T follicular helper cell (primary cell): ENCODE measurements at places on chromosomes 5 and 9.

DNA sequence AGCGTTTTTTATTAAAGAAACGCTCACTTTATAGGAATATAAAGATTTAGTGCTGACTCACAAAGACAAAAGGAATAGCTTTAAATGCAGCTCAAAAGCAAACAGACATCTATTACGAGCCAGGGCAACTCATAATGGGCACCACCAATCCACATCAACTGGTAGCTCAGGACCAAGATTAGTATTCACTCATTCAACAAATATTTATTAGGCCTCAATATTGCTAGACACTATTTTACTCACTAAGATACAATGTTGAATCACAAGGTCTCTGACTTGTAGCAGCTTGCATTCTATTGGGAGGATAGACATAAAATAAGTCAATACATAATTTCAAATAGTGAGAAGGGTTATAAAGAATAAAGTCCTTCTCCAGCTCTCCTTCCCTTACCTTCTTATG, 8.0 kb upstream of the MAN2A1 start:
- no peak for DNase-seq

DNA sequence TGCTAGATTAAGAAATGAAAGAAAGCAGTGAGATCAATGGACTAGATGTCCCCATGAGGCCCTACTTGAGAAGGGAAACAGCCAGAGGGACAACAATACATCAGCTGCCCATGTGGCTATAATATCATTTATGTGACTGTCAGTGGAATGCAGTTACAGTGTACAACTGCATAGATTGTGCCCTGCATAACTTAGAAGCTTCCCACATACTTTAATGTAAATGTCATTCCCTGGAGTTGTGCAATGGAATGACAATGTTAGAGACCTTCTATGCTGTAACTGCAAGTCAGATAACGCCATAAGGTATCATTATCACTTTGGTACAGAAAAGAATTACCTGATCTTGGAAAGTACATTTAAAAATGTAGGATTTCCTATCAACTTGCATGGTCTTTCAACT, 67.4 kb downstream of the FBN2 start:
- no peak for DNase-seq

GRCh38 chr9:108083796-108084352, 594.3 kb upstream of the KLF4 start:
- no peak for DNase-seq

DNA sequence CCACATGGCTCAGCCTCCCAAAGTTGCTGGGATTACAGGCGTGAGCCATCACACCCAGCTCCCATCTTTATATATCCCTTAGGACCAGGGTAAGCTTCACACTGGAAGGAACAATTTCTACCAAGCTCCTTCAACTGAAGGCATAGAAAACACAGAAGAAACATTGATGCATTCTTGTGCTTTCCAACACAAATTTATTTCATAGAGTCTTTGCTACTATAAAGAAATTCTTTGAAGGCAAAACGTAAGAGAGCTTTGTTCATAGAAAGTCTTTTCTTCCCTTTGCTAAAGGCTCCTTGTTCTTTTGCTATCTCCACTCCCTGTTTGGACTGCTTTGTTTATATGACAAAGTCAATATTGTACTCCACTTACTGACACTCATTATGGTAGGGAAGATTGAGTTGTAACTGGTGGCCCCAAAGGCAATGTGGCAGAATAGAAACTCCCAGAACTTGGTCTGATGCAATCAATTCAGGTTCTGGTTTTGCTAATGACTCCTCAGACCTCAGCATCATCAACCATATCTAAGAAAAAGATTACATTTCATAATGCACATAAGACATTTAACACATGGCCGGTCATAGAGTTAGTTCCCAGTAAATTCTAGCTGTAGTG, 97.4 kb upstream of the CLINT1 start:
- no peak for DNase-seq

- DNase-seq, result no peak
These were observed 83.0 kb upstream of the GNA14 start for GRCh38 chr9:77731008-77731698.

- DNase-seq, result no peak
These were observed 64.6 kb upstream of the PLPP1 start for GRCh38 chr5:55599148-55600050.

- no peak for DNase-seq
These were observed 20.1 kb downstream of the SREK1 start for GRCh38 chr5:66164044-66164790.

DNA sequence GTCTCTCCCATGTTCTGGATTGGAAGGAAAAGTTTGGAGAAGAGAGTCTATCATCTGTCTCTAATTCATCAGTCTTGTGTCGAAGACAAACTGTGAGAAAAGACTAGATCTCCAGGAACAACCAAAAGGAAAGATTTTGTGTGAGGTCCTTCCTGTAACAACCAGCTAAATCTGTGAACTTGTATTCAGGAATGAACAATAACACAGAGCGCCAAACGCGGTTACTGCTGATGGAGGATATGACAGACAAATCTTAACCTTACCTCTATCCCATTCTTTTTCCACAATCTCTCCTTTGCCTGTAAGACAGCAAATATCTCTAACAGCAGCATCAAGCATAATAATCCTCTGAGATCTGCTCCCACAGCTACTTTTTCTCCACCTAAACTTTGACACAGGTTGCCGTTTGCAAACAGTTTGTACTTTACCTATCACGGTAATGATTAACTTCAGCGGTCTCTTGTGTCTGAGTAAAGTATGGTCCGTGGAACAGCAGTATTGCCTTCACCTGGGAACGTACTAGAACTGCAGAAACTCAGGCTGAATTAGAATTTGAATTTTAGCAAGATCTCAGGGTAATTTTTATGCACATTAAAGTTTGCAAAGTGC, 387.6 kb downstream of the ELAVL2 start:
- no peak for DNase-seq

DNA sequence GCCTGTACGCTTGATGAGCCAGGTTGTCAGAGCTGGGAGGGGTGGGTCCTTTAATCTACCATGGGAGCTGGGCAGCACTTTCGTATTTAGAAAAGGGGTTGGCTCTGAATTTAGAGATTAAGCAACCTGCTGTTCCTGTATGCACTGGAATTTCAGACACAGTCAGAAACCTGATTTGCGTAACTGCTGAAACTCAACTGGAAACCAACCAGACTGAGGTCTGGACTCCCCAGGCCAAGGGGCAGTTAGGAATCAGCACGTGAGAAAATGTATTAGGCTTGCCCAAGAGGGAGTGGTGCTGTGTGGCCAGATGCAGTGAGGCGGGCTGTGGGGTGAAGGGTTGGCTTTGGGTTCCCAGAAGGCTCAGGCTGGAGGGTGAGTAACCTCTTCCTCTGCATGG, 235.0 kb downstream of the GOLPH3 start:
- no peak for DNase-seq

GRCh38 chr5:7394889-7395431, 978 bp upstream of the ADCY2 start:
- DNase-seq, result no peak

DNA sequence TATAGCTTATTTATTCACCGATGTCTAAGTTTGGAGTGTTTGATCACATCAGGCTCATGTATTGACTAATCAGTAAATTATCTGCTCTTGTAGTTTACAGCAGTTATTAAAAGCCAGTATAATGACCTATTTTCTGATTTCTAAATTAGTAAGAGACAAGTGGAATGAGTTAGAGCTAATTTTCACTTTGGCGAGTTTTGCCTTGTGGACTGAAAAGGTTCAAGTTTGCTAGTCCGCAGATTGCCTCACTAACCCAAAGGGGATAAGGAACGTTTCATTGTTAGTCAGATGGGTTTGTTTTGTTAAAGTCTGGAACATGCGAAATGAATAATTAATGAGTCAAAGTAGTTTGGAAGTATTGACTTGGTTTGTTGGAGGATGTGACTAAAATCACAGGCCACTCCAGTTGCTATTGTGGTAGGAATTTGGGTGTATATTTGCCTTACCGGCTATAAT, 40.1 kb downstream of the SMARCA2 start:
- no peak for DNase-seq

- DNase-seq, result no peak
These were observed 424.8 kb downstream of the IRX1 start for GRCh38 chr5:4020400-4020799.

GRCh38 chr9:77697238-77697984, 49.3 kb upstream of the GNA14 start:
- DNase-seq, result no peak

- DNase-seq, result no peak
These were observed 75.7 kb upstream of the PPP1R26 start for GRCh38 chr9:135403733-135404450.

DNA sequence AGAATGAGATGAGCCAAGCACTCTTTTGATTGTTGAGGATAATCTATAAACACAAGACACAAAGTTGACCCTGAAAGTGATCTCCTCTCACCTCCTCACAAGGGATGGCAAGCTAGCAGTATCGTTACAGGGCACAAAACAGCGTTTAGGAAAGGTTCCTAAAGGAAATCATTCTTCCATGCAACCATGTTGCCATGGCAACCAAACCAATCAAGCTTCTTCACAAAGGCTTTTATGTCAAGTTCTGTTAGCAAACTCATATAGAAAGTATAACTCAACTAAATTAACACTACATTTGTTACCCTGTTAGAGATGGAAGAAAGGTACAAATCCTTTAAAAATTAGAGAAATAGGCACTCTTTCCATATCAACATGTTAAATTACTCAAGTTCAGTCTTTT, 1016.8 kb upstream of the DMAC1 start:
- no peak for DNase-seq

- DNase-seq, result no peak
These were observed 147.9 kb downstream of the HSD17B3 start for GRCh38 chr9:96154081-96154480.
